Stomach (tissue), 19 donors: ENCODE measurements at places on chromosomes 2 and 18. TPM values are rescaled to one million over a fixed set of nuclear protein-coding genes. Genes with fewer than 3 reads are reported as not detected.

PLGLB1 gene
- not detected for total RNA-seq

C2orf15 gene
- 5.1 TPM for total RNA-seq

SH3RF3 gene
- 0.87 TPM for total RNA-seq

CCDC141 gene
- 0.58 TPM for total RNA-seq

TXNL1 gene
- total RNA-seq: 23.9 TPM

DNA sequence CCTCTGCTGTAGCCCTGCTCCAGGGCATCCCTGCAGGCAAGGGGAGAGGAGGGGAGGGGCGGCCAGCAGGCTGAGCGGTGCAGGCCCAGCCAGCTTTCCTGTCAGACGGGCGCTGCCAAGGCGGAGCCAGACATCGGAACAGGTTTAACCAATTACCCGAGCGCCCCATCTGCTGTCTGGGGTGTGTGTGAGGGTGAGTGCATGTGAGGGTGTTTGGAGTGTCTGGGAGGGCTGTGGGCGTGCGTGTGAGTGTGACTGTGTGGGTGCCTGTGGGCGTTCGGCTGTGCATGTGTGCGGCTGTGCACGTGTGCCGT, 20.0 kb downstream of the EMX1 start:
- no peaks in the 10 kb centered on the region for H3K36me3 ChIP-seq
- H3K27ac ChIP-seq: no peak overlapping the region
- no peak overlapping the region for H3K4me3 ChIP-seq
- no peaks in the 10 kb centered on the region for H3K27me3 ChIP-seq
- DNase-seq: no peak
